Activated T-cell treated with anti-CD3 and anti-CD28 coated beads, Interleukin-2, amount 50 U/mL, for 1 hour (primary cell): ENCODE measurements at places on chromosomes 13 and 19.

DNA sequence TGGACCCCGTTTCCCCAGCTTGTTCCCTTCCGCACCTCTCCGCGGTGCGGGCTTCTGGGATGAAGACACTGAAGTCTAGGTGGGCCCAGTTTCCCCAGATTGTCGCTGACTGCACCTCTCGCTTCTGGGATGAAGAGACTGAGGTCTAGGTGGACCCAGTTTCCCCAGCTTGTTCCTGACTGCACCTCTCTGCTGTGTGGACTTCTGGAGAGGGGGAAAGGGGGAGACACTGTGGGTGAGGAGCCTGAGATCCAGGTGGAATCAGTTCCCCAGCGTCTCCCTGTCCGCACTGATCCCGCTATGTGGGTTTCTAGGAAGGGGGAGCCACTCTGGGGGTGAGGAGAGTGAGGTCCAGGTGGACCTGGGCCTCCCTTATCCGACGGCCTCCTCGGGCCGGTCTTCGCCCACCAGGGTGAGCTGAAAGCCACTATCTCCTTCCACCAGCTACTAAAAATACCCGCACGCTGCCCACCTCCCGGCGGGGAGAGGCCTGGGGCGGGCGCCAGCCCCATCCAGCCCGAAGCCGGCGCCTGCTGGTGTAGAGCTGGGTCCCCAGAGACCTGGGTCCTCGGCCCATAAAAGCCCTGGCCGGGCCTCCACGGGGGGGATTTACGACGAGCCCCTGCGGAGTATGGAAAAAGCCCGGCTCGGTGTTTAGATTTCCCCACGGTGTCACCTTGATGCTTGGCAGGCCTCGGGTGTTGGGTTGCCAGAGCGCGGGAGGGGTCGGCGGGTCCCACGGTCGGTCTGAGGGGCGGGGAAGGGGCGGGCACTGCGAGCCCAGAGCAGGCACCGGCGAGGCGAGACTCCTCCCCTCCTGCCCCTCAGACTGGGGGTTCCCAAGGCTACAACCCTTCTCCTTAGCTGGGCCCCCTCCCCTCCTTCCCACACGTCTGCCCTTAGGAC lies 10.6 kb downstream of the FUT6 start:
- DNase-seq = peak; percentile 47

GRCh38 chr19:55640043-55640576 lies 692 bp upstream of the ZNF580 start:
- peak; percentile 84 for DNase-seq

DNA sequence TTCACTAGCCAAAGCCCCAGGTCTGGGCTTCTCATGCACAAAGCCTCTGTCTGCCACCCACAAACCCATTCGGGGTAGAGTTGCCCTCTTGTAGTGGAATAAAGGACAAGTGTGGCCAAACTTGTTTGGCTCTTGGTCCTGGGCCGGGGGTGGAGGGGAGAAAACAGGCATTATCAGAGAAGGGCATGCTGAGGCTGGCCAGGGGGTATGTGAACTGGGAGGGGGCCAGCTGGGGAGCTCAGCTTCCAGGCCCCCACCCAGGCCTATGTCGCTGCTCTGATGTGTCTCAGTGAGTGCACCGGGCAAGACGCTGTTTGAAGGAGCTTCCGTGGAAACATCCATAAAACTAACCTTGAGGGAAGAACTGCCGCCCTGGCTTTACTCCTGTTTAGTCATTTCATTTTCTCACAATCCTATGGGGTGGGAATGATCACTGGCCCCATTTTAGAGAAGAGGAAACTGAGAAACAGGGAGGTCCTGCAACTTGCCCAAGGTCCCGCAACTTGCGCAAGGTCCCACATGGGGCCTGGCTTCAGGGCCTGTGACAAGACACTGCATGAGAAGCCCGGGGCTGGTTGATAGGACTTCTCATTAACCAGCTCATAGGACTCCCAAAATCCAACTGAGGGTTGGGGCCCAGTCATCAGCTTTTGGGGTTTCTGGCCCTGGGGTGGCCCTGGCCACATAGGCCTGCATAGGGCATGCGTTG lies 30.8 kb downstream of the CCNE1 start:
- no peak for DNase-seq

DNA sequence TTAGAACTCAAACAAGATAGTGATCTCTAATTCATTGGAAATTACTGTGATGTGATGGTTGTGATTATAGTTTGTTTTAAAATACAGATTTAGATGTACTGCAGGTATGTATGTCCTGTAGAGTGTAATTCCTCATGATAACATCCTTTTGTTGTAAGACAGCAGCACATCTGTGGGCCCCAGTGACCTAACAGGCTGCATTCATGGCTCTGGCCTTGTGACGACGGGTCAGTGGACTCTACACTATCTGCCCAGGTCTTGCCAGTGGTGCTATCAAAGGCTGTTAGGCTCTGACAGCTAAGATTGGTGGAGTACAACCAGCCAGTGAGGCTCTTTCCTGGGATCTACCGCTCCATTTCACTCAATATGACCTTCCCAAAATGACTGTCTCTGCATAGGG lies 158.4 kb downstream of the MTUS2 start:
- no peak for DNase-seq

DNA sequence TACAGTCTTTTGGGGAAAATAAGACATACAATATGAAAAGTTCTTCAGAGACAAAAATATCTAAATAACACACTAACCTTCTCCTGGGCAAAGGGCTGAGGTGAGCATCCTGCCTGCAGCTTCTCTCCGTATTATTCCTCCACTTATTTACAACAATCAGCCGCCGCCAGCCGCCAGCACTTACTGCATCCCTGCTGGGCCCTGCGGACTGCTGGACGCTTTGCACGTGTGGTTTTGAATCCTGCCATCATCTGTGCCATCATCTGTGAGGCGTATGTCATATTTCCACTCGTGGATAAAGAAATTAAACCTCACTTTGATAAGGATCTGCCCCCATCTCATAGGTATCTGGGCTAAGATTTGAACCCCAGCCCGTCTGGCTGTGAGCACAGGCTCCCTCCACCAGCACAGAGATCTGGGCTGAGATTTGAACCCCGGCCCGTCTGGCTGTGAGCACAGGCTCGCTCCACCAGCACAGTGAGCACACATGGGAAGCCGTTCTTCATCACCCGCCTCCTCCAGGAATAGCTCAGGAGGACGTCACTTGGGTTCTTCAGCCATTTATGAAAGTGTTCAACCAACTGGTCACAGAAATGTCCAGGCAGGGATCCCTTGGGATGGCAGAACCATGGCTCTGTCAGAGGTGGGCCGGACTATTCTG lies 35.2 kb upstream of the TUBGCP3 start:
- no peak for DNase-seq

DNA sequence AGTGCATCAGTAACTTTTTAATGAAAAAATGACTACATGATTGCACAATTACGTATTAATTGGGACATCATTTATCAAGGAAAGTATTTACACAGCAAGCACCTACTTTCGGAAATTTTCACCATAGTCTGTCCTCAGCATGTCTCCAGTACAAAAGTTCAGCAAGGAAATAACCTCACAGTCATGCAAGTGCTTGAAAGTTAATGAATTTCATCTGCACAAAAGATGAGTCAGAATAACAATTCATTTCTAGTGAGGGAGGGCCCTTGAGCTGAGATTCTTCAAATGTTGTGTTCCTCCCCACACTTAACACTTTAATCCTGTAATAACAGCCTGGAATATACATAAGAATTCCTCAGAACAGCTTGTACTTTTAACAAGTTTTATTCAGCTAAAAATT lies 49.0 kb upstream of the OXGR1 start:
- DNase-seq = no peak

- no peak for DNase-seq
Observed at GRCh38 chr13:86633346-86633745, 834.1 kb upstream of the SLITRK6 start.

DNA sequence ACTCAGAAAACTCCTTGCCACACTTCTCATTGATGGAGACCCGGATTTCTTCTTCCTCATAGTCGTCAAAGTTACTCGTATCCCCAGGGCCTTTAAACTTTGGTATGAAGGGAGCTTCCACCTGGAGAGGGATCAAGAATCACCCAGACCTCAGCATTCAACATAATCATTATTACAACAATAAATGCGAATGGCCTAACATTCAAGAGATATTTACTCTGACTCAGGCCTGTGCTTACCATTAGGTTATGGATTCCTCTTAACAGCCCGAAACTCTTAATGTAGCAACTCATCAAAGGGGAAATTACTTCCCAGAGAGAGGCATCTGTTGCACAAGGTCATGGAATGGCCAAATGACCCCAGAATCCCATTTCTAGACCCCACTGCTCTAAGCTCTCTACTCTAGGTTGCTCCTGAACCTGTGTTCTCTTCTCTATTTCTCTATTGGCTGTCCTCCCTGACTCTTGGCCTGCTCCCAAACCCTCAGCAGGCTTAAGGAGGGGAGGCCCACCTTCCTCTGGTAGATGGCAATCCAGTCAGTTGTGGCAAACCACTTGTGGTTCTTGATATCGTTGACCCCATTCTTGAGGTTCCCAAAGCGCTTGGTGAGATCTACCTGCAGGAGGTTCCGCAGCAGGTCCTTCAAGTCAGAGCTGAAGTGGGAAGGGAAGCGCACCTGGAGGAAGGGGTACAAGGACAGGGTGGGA lies 2.7 kb upstream of the SAMD1 start:
- DNase-seq = no peak

- DNase-seq = no peak
Observed at GRCh38 chr19:16449330-16449961, 22.3 kb downstream of the EPS15L1 start.

DNA sequence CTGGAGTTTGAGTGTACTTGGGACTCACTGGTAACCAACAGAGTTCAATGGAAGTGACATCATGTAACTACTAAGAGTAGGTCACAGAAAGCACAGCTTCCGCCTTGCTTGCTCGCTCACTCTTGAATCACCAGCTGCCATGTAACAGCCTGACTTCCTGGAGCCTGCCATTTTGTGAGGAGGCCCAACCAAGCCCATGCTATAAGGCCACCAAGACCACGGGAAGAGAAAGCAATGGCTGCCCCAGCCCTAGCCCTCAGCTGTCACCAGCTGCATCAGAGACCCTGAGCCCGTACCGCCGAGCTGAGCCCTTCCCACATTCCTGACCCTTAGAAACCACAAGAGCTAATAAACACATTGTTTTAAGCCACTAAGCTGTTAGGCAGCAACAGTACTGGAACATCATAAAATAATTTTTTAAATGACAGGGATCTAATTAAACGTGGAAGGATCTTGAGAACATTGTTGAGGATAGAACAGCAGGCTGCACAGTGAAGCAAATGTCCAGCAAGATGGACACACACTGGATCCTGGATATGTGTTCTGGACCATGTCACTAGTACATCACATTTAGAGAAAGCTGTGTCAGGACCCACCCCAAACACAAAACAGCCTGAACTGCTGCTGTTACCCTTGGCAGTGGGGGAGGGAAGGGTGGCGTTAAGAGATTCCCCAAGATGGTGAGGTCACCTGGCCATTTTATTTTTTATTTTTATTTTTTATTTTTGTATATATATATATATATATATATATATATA lies 21.7 kb upstream of the LDLR start:
- DNase-seq = no peak
